ENCODE measurements at places on chromosomes 16 and 17.
A peak's percentile ranks its signal among the peaks of the same experiment; 100 is the strongest.

DNA sequence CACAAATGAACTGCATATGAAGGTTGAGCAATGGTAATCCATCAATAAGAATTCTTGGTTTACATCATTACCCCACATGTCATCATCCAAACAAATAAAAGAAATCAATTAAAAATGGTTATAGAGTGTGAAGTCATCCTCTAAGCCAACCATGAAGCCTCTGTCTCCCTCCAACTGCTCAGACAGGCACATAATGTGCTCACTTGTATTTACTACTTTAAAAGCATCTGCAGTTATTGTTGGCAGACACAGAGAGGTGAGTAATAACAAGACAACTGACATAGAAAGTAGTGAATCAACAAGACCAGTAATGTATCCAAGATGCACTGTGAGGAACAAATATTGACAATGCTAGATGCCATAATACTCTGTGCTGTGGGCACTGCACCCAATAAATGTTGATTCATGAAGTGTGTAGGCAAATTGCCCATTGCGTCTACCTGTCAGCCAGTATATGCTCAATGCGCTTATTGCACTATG lies 20.0 kb downstream of the ADAMTS18 start:
- no peak for DNase-seq

- no peak for DNase-seq
Measured at GRCh38 chr16:17412221-17412620, 58.5 kb downstream of the XYLT1 start.

DNA sequence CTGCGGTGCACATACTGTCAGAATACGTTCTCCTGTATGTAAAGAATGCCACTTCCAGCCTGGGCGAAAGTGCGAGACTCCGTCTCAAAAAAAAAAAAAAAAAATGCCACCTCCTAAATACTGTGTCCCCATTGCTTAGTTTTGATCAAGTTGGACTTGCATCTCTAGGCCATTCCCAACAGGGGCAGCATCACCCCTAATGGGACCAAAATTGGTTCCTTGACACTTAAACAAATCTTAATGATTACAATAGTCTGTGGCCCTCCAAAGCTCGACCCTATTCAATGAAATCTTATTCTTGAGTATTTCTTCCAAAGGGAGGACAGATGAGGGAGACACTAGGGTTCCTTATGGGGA lies 154.7 kb upstream of the PLCG2 start:
- DNase-seq, result no peak

DNA sequence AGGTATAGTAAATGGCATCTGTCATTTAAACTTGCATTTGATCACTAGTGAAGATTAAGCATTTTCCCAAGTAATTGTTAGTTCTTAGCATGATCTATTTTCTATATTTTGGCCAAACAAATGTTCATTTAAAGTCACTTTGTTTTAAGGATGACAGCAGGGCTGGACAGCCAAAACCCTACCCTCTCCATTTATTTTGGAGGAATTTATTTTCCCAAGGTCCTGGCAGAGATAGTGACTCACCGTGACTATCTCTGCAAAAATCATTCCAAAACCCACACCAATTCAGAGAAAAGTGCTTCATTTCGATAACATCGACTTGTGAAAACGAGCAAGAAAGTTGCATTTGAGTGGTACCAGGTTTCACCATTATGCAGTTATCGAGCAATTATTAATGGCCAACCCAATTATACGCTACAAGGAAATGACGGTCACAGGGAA lies 665 bp upstream of the AKAP1 start:
- no peak for DNase-seq

- DNase-seq, result no peak
Measured at GRCh38 chr16:20614186-20615141, 38.3 kb upstream of the ACSM2B start.

DNA sequence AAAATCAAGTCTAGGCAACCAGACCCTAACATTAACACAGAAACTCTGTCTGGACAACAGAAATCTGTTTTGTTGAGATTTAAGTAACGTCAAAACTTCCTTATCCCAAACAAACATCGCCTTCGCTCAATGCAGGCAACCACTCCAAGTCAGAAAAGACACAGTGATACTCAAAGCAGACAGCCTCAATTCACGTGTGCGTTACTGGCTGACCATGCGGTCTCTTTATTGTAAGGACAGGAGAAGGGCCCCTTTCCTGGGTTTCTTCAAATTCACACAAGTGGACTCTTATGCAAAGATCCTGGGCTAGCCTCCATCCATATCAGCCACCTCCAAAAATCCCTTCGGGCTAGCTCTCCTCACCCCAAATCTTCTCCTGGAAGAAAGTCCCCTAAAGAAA lies 467.7 kb downstream of the SOX9 start:
- no peak for DNase-seq

GRCh38 chr17:31724026-31724425 lies 135.0 kb downstream of the COPRS start:
- DNase-seq, result no peak

GRCh38 chr16:86150641-86151238 lies 251.8 kb downstream of the IRF8 start:
- no peak for DNase-seq

GRCh38 chr17:15382914-15383313 lies 41.5 kb upstream of the TEKT3 start:
- no peak for DNase-seq

GRCh38 chr17:76726776-76727718 lies at the start of gene METTL23:
METTL23 (plus strand) TSS chr17:76726839; CDS start chr17:76729711, 2,872 bp downstream.
- DNase-seq, result peak; percentile 83

GRCh38 chr16:576823-577201 lies 7.0 kb downstream of the PIGQ start:
- no peak for DNase-seq

- no peak for DNase-seq
Measured at GRCh38 chr17:40596261-40596919, 31.1 kb upstream of the CCR7 start.

- DNase-seq, result no peak
Measured at GRCh38 chr17:43568506-43569082, 22.5 kb upstream of the ETV4 start.

GRCh38 chr16:85836706-85837582 lies 37.4 kb downstream of the COX4I1 start:
- DNase-seq, result no peak

DNA sequence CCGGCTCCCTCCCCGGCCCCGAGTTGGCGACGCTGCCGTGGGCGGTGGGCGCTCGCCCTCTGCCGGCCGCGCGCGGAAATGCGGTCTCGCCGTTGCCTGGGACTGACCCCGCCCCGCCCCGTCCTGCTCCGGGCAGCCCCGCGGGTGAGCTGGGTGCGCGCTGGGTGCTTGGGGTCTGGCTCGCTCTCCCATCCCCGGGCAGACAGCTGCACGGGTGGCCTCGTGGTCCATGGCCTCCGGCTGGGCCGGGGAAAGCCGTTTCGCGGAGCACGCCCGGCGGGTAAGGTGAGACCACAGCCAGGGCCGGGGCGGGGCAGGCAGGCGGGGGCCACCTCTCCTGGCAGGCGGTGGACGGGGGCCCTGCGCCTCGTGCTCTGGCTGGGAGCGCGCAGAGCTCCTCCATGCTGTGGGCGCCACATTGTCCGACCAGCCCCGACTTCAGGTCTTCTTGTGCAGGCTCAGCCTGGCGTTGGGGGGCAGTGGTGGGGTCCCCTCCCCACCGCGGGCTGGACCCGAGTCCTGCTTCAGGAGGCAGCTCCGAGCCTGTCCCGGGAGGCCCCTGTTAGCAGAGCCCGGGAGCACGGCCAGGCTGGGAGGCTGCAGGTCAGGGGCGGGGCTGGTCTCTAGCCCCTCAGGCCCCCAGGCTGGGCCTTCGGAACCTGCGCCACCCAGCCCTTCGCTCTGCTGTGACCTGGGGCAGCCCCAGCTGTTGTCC lies 7.0 kb upstream of the C1QTNF8 start:
- DNase-seq, result peak; percentile 79

Measured in CD4-positive, alpha-beta T cell (primary cell).